ENCODE measurements at places on chromosomes 2 and 18. TPM values are rescaled to one million over a fixed set of nuclear protein-coding genes. Genes with fewer than 3 reads are reported as not detected.

Gene GPAT2
- 4.8 TPM for total RNA-seq

GRCh38 chr2:204538182-204539018, 6.9 kb upstream of the PARD3B start:
- H3K27ac ChIP-seq, result no peak overlapping the region
- DNase-seq, result no peak
- H3K4me3 ChIP-seq, result no peak overlapping the region

Gene SIGLEC15
- total RNA-seq, result 1.2 TPM

DNA sequence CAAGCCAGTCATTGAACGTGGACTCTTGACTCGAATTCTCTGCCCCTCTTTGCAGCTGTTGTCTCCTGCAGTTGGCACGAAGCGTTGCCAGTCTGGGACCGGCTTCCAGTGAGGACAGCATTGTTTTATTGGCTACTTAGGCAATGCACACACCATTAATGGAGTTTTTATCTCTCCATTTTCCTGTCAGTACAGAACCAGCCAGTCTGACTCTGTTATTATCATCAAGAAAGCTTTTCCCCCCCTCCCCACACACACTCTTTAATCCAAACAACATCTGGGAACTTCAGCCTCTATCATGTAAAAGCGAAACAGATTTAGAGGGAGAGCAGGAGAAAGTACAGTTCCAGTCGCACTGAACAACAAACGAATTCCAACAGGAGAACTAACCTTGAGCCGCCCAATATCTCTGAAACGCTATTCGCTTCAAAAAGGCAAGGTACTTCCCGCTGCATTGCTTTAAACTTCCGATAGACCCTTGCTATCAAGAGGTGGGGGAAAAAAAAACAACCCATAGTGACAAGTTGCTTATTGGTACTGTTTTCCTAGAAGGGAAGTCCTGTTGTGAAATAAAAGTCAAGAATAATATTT, 38.2 kb downstream of the ACVR1 start:
- H3K36me3 ChIP-seq, result no peaks in the 10 kb centered on the region
- no peak overlapping the region for H3K4me3 ChIP-seq
- no peak for DNase-seq
- peaks cover 8% of the 10 kb centered on the region for H3K4me1 ChIP-seq
- no peaks in the 10 kb centered on the region for H3K27me3 ChIP-seq
- peak overlapping the region; percentile 82 for H3K27ac ChIP-seq

- no peaks in the 10 kb centered on the region for H3K36me3 ChIP-seq
- no peak overlapping the region for H3K4me3 ChIP-seq
- H3K4me1 ChIP-seq, result no peaks in the 10 kb centered on the region
- DNase-seq, result no peak
- no peaks in the 10 kb centered on the region for H3K27me3 ChIP-seq
- no peak overlapping the region for H3K27ac ChIP-seq
Observed at GRCh38 chr2:122643725-122644329, 888.4 kb downstream of the TSN start.

Gene ALS2
- total RNA-seq, result 26.4 TPM

Gene TP53I3
- 21.0 TPM for total RNA-seq

GRCh38 chr18:80161781-80162417, 52.8 kb downstream of the ADNP2 start:
- no peak overlapping the region for H3K27ac ChIP-seq
- no peak overlapping the region for H3K4me3 ChIP-seq
- H3K27me3 ChIP-seq, result no peaks in the 10 kb centered on the region
- H3K36me3 ChIP-seq, result no peaks in the 10 kb centered on the region
- no peak for DNase-seq

GRCh38 chr2:46216213-46216612, 81.0 kb upstream of the EPAS1 start:
- no peaks in the 10 kb centered on the region for H3K36me3 ChIP-seq
- no peak overlapping the region for H3K27ac ChIP-seq
- DNase-seq, result no peak
- no peak overlapping the region for H3K4me3 ChIP-seq

GRCh38 chr18:29651122-29651680, 1391.3 kb downstream of the DSC3 start:
- H3K27me3 ChIP-seq, result no peaks in the 10 kb centered on the region
- no peak for DNase-seq
- H3K27ac ChIP-seq, result no peak overlapping the region
- H3K4me1 ChIP-seq, result no peaks in the 10 kb centered on the region
- no peak overlapping the region for H3K4me3 ChIP-seq

Gene GGCX
- total RNA-seq, result 48.3 TPM

Gene DAPL1
- total RNA-seq, result not detected

Gene MERTK
- total RNA-seq, result 61.3 TPM

Data from aorta (tissue), 5 donors.